GM13977 (cell line): ENCODE measurements at places on chromosomes 3 and 15.

DNA sequence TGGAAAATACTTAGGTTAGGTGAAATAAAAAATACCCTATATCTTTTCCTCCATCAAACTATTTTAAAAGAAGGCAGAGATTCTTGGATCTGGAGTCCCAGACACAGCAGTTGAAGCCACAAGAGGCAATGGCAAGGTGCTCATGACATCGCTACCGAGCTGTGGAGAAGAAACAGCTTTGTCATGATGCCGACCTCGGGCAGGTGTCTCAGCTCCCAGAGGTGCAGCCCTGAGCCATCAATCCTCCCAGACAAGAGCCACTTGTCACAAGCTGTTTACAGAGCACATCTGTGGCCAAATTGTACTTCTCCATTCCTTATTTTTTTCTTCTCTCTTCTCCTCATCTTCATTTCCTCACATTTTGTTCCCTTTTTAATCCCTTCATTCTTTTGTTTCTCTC, 50.8 kb downstream of the GPR176 start:
- DNase-seq, result no peak

GRCh38 chr3:150372722-150373121, 35.4 kb upstream of the TSC22D2 start:
- peak; percentile 29 for DNase-seq

DNA sequence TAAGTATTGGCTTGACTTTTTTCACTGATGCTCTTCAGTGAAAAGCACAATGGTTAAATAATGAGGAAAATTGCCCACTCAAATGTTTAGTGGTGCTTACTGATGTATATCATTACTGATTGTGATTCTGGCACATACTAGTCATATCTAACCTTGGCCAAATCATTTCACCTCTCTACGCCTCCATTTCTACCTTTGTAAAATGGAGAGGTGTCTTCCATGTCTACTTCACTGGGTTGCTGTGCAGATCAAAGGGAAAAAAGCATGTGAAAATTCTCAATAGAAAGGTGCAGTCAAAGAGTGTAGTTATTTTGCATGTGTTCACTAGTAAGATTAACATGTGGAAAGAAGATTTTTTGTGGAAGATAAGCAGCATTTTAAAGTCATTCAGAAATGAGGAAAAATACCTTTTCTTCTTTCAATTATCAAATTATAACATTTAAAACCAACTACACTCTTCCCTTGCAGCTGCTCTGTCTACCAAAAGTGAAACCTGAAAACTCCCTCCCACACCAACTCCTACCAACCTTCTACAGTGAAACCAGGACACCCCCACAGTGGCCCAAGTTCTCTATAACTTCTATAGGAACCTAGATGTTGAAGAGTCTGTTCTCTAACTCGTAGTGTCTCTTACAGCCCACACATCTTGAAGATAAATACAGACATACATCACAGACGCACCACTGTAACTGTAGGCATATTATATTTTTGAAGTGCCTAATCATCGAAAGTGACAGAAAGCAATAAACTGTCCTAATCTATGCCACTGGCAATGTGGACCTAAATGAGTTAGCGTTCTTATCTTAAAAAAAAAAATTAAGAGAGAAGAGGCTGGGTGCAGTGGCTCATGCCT, 1.4 kb downstream of the CD200R1 start:
- peak; percentile 18 for DNase-seq

GRCh38 chr3:73586628-73587027, 38.1 kb downstream of the PDZRN3 start:
- DNase-seq, result no peak

- peak; percentile 36 for DNase-seq
Observed at GRCh38 chr3:169665264-169666075, 2.0 kb upstream of the MECOM start.

GRCh38 chr15:66981771-66982170, 83.6 kb upstream of the SMAD3 start:
- DNase-seq, result no peak

- DNase-seq, result peak; percentile 64
Observed at GRCh38 chr3:196207159-196207832, 3.9 kb downstream of the ZDHHC19 start.

DNA sequence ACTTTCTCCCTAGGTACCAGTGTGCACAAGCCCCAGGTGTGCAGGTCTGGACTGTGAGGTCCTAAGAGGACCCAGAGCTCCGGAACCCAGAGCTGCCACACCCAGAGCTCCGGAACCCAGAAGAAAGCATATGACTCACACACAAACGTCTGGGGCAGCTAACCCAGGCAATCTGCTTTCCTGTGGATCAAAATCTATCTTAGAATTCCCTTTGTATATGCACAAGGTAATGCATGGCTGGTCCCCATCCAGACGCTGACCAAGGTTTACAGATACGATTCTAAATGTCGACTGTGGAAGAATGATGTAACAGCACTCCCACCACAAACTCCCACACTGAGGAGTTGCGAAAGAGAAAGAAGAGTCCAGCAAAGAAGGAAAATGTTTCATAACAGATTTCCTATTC, 15.7 kb downstream of the KCNMB2 start:
- no peak for DNase-seq

DNA sequence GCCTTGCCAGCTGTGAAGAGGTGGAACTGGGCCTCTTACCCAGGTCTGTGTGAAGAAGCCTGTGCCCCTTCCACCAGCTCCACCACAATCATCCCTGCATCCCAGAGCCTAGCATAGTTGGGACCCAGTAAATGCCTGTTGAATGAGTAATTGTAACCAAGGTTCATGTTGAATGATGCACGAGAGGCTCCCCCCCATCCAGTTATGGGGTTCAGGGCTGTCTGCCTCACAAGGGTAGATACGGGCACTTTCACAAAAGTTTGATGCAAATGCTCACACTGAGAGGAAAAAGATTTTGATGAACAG, 29.5 kb upstream of the TSEN2 start:
- DNase-seq, result no peak

- no peak for DNase-seq
Observed at GRCh38 chr3:126064627-126065258, 19.2 kb downstream of the SLC41A3 start.

GRCh38 chr3:147008458-147008857, 397.9 kb downstream of the ZIC4 start:
- DNase-seq, result no peak

DNA sequence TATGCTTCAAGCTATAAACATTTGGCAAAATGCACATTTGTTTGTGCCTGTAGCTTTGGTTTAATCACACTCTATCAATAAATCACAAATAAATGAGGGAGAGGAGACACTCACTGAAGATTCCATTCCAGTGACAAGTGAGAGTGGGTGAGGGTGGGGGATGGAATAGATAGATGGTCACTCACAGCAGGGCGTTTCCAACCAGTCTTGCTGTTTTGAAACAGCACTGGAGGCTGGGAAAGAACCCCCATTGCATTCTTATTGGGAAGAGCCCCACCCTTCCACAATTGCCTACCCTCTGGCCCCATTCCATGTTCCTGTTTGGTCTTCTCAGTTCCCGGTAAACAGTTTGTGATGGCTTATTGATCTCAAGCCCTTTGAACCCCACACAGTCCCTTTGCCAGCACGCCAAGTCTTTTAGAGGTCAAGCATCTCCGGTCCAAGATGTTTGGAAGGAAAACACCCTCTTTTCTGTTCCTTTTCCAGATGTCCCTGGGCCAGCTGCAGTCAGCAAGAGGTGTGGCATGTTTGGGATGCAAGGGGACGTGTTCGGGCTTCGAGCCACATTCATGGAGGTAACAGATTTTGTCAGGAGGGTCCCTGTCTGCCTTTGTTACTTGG, 30.7 kb downstream of the LMCD1 start:
- no peak for DNase-seq

GRCh38 chr3:68234076-68234780, 579.8 kb upstream of the SUCLG2 start:
- no peak for DNase-seq

DNA sequence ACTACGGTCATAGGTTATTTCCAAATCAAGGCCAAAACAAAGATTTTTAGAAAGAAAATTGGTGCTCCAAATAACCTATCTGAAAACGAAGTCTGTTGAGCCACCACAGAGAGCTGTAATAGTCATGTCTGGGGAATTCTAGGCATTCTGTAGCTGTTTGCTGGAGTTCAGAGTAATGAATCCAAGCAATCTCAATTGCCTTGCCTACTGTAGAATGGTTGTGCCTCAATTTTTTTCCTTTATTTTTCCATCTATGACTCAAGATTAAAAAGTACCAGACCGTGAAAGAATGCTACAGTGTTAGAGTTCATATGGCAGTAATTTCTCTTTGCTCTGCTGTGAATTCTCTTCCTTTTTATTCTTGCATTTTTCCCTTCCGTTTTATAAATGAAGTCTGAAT, 1007.2 kb upstream of the ALCAM start:
- DNase-seq, result no peak

DNA sequence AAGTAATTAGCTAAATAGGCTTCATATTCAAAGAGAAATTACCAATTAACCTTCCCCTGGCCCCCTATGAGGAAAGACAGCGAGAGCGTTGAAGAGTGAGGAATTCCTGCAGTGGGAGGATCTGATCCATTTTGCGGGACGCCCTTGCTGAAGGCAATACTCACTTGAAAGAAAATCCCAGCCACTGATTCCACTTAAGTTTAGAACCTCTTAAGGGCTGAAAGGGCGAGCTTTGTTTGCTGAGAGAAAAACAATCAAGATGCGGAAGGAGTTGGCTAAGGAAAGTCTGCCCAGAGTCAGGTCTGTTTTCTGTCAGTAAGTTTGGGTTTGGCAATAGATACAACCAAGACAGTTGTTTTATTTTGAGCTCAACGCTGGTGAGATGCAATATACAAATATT, 102.8 kb upstream of the GBE1 start:
- DNase-seq, result no peak

DNA sequence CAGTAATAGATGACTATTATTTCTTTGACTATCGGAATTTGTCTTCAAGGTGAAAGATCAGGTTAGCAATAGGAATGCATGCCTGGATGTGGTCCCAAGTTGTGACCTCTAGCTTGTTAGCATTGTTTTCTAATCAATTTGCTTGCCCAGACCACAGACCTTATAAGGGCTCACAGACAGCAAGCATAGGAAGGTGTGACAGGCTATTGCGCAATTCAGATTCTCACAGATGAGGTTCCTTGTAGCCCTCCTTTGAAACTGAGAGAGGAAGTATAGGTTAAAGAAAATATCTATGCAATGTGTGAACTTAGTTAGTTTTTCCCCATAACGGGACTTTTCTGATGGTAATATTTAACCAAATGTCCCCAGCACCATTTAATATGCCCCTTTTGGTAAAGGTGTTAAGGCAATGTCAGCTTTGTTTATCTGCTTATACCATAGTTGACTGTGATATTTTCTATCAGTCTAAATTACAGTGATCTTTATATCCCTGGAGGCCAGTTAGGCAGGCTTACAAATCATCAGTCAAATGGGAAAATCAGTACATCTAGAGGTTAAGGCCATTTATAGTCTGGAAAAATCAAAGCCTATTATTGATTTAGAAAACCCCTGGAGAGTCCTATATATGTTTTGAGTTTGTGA, 168.1 kb upstream of the MBNL1 start:
- peak; percentile 15 for DNase-seq

GRCh38 chr3:24352893-24353553, 141.6 kb downstream of the THRB start:
- no peak for DNase-seq

- DNase-seq, result no peak
Observed at GRCh38 chr3:64215103-64215502, 10.2 kb downstream of the PRICKLE2 start.

DNA sequence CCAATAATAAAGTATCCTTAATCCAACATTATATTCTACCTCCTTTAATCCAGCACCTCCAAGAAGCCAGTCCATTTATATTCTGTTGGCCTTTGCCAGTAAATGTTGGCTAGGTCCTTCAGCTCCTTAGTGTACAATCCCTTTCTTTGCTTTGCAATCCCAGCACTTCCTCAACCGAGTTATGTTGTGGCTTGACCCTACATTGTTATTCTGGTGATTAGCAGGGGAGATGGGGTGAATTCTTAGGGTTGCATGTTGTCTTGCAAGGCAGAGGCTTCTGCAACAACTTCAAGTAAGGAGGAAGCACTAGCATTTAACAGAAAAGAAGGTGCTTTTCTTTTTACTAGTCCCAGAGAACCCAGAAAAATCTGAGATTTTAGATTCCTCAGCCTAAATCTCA, 127.2 kb downstream of the CD47 start:
- DNase-seq, result no peak
